Effector CD4-positive, alpha-beta T cell (primary cell): ENCODE measurements at places on chromosomes 5 and 9.

DNA sequence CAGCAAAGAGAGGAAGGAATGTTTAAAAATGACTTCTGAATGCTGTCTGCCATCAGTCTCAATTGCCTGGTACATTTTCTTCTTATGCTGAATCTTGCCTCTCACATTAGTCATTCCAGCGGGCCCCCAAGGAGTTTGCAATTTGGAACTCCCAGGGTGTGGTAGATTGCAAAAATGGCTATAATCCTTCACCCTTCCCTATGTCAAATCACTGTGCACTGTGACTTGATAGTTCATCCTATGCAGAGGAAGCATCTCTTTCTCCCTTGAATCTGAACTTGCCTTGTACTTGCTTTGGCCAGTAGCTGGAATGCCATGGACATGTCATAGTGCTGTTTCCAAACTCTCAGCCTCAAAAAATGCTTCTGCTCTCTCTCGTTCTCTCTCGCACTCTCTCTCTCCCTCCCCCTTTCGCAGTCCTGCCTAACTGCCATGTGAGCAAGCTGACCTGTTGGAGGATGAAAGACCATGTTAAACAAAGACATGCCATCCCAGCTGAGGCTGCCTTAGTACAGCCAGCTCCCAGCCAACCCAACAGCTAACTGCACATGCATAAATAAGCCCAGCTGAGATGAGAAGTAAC is 284.0 kb upstream of the TLE4 start:
- no peak for DNase-seq

DNA sequence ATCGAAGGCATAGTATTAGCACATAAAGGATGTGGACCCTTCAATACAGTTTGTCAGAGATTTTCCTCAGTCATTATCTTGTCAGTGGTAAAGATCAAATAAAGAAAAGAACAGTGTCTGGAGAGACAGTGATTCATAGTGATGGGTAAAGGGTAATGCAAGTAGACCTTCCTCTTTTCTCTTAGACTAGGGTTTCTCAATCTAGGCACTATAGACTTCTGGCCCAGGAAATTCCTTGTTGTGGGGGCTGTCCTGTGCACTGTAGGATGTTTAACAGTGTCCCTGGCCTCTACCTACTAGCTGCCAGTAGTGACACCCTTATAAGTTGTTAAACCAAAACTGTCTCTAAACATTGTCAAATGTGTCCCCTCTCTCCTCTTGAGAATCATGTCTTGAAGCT is 6.9 kb downstream of the CAMK4 start:
- no peak for DNase-seq

DNA sequence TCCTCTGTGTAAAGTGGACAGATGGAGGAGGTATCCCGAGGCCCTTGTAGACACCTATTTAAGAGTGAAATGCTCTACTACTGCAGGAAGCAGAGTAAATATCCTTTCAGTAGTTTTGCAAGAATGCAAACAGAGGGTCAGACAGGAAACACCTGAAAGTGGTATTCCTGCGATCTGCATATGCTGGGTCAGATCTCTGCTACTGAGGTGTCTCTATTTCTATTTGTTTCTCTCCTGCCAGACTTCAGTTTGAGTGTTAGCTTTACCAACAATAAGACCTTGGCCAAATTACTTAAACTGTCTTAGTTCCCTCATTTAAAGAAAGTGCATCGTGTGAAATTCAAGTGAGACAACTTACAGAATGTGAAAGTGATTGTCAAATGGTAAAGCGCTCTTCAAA is 47.6 kb downstream of the JAKMIP2 start:
- no peak for DNase-seq

DNA sequence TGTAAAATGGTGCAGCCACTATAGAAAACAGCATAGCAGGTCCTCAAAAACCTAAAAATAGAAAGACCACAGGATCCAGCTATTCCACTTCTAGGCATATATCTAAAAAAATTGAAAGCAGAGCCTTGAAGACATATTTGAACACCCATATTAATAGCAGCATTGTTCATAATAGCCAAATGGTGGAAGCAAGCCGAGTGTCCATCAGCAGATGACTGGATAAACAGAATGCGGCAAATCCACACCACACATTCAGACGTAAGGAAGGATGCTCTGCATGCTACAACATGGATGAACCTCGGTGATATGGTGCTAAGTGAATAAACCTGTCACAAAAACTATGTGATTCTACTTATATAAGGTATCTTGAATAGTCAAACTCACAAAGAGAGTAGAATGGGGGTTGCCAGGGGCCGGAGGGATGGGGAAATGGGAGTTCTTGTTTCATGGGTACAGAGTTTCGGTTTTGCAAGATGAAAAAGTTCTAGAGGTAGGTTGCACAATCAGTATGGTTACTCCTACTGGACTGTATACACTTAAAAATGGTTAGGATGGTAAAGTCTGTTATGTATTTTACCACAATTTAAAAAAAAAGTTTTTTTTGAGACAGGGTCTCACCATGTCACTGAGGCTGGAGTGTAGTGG is 17.1 kb upstream of the HSD17B3 start:
- no peak for DNase-seq

GRCh38 chr5:77367741-77368140 is 124.4 kb downstream of the WDR41 start:
- no peak for DNase-seq

DNA sequence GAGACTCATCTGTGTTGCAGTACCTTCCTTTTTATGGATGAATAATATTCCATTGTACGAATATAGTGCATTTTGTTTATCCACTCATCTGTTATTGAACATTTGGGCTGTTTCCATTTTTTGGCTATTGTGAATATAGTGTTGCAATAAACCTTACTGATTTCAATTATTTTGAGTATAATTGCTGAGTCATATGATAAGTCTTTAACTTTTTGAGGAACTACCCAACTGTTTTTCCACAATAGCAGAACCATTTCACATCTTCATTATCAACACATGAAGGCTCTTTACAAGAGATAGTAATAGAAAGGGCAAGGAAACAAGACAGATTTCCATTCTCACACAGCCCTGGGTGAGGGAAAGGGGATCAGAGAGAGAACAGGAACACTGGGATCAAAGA is 329.2 kb downstream of the RAB3C start:
- DNase-seq, result no peak

GRCh38 chr5:53161876-53162275 is 52.3 kb upstream of the MOCS2 start:
- DNase-seq, result no peak

- DNase-seq, result no peak
Measured at GRCh38 chr5:118906947-118907346, 81.4 kb downstream of the DTWD2 start.

DNA sequence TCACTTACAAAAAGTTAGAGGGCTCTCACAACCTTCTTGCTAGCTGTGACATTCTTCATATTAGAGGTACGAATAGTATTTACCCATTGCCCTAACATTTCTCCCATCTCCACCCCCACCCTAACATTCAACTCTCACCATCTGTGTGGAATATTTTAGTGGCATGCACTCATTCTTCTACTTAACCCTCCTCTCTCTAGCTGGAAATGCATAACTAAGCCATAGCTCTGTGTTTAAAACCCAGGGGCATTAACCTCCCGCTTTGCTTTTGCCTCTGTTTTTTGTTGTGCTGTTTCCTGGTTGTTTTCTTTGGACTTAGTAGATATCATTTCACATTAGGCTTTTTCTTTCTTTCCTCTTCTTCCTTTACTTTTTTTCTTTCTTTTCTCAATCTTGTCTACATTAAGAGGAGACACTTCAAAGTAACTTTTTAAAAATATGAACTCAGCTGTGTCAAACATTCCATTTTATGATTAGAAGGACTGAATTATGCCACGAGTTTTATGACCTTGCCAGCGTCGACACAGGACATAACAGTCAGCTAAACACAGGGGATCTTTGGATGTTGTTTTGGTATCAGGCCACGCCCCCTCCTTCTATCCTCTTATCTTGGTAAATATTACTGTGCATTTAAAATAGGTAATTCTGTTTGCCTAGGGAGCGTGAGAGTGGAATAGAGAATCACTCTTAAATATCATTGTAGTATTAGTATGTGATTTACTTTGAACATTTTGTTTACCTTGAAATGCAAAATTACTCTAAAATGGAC is 236.0 kb downstream of the CD180 start:
- DNase-seq, result no peak

DNA sequence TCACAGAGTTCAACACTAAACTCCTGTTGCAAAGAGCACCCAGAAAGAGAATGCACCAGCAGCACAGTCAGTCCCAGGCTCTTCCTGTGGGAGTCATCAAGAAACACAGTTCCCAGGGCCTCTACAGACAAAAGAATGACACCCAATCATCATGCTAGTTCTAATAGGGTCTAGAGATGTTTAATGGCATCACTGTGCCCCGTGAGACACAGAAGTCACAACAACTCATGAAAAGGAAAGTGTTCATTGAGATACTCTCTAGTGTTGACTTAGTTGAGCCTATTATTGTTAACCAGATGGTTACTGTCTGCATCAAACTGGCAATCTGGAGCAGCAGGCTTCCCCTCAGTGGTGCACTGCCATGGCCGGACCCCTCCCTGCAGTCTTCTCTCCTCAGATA is 1.6 kb downstream of the KLHL3 start:
- no peak for DNase-seq

- DNase-seq, result no peak
Measured at GRCh38 chr9:133821601-133822429, 83.7 kb upstream of the SARDH start.

- DNase-seq, result no peak
Measured at GRCh38 chr5:180910735-180911134, 11.8 kb downstream of the BTNL8 start.

- no peak for DNase-seq
Measured at GRCh38 chr9:100794738-100795269, 216.9 kb downstream of the CAVIN4 start.

DNA sequence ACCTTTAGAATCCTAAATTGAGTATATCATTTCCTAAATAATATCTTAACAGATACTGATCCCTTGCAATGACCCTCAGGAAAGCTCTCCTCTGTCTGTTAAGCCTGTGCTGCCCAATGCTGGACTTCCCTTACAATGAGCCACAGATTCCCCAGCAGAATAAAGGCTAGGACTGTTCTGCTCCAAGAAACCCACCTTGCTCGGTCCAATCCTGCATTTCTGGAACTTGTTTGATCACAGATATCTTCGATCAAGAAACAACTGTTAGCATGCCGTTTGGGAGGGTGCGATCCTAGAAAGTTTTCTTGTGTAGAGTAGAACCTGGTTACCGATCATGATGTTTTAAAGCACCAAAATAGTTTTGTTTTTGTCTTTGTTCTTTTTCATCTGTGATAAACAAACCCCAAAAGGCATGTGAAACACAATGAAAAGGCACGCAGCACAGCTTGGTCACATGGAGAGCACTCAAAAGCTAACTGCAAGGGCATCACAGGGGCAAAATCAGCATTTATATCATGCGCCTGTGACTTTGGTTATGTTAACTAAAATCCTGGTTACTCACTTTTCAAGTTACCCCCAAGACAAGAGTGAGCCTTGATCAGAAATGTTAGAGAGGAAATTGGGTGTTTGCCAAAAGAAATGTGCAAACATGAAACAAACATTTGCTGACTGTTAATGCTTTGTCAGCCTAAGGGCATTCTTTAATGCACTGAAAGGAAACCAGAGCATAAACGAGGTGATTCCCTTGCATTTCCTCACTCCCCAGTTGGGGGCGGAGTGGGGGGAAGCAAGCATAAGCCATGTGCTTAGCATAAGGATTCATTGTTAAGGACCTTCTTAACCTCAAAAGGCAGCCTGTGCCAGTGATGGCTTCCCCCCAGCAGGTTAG is 61.9 kb upstream of the ADAMTS16 start:
- DNase-seq, result no peak

- DNase-seq, result no peak
Measured at GRCh38 chr5:60826653-60827052, 17.4 kb downstream of the ELOVL7 start.

GRCh38 chr5:121019106-121019505 is 555.0 kb downstream of the PRR16 start:
- no peak for DNase-seq

DNA sequence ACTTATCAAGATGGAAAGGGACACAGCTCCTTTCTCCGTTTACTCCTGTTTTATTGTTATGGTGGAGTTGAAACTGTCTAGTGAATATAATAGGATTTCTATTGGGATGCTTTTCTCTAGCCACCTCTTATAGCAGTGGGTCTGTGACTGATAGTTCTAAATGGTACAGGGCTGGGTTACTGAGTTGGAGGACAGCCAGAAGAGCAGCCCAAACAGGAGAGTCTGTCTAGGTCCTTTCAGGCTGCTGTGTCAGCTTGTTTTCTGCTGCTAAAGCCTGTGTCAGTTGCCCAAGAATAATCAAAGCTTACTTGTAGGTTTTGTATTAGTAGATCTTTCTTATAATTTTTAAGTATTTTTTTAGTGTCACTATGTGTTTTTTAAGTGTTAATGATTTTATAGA is 356.0 kb upstream of the SEMA6A start:
- DNase-seq, result no peak

DNA sequence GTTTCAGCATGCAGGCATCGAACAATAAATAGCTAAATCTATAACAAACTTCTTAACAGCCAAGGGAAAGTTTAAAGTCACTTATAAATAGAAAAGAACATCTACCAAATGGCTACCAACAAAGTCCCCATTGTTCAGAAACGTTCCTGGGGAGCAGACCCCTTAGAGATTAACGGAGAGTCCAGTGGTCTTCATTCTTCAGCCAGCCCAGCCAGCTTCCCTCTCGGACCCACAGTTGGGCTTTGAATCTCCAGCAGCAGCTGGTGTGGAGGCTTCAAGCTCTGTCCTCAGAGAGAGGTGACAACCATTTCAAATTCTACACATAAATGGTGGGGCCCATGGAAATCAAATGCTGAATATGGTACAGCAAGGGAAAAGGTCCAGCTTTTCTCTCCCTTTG is 11.2 kb downstream of the ENC1 start:
- no peak for DNase-seq

DNA sequence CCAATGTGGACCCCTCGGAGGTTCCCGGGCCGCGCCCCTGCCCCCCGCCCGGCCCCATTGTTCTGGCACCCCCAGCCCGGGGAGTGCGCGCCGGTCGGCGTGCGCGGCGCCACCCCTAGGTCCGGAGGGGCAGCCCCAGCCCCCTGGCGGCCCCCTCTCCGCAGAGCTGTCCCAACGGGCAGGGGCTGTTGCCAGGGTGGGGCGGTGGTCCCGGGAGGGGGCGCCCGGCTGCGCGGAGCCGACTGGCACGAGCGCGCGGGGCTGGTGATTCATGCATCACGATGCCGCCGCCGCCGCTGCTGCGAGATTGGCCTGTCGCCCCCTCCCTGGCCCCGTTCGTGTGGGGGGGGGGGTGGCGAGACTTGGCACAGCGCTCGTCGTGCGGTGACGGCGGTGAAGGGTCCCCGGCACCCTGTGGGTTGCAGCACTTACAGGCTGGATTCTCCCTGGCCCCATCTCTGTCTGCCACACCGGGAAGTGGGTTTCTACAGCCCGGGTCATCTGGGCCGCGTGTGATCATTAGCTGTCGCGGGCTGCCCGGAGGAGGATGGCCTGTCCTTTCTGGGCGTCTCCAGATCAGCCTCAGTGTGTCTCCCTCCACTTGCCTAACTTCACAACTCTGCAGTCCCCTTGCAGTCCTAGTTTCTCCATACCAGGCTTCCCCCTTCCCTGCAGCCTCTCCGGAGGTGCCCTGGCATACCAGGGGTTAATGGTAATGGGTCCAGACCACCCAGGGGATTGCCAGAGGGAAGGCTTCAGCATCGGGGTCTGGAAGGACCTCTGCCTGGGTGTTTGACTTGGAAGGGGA is 858 bp downstream of the NCS1 start:
- peak; percentile 27 for DNase-seq

GRCh38 chr9:133701981-133702797 is 36.0 kb downstream of the SARDH start:
- DNase-seq, result peak; percentile 55

- DNase-seq, result no peak
Measured at GRCh38 chr9:69497816-69498215, 172.8 kb downstream of the ENTREP1 start.
